ENCODE measurements at places on chromosomes 11 and 22.

DNA sequence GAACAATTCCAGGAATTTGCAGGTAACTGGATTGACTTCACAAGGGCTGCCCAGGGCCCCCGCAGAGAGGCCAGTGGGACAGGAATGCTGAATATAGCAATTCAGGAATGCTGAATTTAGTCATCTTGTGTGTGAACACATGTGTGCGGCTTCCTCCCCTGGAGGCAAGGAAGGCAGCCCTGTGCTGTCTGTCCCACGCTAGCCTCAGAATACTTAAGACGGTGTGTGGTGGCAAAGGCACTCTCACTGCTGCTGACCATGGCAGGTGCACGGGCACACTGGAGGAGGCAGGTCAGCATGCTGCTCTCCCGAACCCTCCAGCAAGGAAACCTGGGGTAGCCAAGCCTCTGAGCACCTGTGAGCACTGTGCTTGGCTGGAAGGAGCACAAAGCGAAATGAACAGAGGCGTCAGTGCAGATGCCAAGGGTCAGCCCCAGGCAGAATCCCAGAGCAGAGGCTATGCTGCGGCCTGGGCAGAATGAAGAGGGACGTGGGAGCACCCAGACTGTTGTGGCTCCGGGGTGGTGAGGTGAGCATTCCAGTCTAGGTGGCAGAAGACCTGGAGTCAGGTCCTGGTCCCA, 2.7 kb downstream of the GNAZ start:
- no peak for DNase-seq

GRCh38 chr22:24233235-24233634, 11.6 kb downstream of the GGT5 start:
- DNase-seq = no peak

DNA sequence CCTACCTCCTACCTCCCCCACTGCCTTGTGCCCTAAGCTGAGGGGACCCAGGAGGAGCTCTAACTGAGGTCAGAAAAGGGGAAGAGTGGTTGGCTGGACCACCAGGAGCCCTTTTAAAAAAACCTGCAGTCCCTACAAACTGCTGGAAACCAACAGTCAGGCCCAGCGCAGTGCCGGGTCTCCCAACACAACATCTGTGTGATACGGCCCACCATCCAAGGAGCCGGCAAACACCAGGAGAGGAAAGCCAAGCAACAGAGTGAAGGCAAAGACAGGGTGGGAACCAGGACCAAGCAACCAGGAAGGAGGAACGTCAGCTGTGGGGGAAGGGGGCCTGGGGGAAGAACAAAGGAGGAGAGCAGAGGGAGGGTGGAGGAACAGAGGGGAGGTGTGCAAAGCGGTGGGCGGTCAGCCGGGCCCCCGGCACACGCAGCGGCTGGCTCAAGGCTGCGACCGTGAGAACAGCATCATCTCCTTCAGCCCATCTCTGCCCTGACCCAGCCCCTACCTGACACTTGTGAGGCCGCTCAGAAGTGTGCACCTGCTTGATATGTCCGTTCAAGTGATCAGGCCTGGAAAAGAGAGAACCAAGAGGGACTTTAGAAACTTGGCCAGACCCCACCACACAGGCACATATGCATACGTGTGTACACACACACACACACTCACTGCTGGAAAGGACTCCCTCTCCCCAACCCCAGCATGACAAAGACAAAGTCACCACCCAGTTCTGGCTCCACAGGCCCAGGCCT, 3.6 kb downstream of the PATZ1 start:
- DNase-seq = no peak

DNA sequence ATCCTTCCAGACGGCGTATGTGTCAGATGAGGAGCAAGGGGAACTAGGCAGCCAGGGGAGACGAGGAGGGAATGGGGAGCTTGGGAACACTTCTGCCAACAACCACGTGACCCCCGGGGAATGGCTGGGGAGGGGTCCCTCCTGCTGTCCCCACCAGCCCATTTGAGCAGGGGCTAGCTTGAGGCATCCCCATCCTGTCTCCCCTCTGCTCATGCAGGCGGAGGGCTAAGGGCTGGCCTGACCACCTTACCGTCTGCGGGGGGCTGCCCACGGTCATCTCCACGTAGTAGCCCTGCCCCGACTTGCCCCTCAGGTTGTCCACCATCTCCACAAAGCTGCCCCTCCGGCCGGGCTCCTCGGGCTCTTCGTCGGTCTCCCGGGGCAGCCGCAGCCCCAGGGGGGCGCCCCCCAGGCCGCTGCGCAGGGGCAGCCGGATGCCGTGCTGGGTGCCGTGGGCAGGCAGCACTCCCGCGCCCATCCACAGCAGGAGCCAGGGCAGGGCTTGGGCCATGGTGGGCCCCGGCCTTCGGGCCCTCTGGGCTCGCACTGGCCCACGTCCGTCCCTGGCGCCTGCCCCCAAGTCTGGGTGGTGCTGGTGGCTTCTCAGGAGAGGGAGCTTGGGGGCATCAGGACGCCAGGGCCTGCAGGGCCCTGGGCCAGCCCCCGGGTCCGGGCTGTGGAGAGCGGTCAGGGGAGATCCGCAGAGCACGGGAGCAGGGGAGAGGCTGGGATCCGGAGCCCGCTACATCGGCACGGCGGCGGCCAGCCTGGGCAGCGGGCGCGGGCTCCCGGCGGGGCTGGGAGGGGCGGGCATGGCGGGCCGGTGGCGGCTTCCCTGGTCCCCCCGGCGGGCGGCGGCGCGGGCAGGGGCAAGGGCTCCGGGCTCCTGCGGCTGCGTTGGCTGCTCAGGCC, 515 bp downstream of the BACE1 start:
- no peak for DNase-seq

DNA sequence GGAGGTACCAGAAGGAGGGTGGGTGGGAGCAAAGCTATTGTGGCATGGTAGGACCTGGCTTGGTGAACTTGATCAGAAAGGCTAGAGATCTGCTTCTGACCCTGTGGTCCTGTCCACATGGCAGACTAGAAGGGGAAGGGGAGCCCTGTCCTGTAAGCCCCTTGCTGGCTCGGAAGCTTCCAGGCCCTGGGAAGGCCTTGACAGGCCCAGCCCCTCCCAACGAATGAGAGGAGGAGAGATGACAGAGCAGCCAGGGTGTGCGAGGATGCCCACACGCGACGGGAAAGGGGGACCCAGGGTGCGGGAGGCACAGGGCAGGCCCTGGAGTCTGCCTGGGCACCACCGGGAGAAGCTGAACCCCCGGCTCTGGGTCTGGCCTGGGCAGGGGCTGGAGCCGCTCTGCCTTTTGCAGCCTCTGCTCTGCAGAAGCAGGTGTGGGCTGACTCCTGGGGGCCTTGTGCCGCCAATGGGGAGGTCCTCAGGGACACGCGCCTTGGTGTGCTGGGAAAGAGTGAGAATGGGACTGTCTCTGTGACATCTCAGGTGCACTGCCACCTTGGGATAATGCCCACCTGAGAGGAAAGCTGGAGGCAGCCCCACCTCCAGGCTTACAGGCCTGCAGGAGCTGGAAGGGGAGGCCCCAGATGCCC, 1447.5 kb downstream of the BRD1 start:
- DNase-seq = no peak

GRCh38 chr11:115778928-115779650, 274.9 kb upstream of the CADM1 start:
- DNase-seq = no peak

DNA sequence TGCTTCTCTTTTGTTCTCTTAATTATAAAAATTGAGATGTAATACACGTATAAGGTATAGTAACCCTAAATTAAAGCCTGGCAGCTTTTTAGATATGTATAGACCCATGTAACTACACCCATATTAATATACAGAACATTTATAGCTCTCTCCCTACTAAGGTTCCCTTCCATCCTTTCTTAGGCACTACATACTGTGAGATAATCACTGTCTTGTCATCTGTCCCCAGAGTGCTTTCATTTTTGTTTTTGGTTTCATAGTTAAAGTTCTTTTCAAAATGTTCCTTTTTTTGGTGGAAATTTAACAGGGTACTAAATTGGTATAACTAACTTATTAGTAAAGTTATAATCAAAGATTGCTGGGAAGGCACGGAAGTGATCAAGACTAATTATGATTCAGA, 49.2 kb downstream of the MTMR3 start:
- no peak for DNase-seq

GRCh38 chr11:133381761-133382130, 150.6 kb downstream of the OPCML start:
- no peak for DNase-seq

- no peak for DNase-seq
Observed at GRCh38 chr11:134557571-134558257, 145.7 kb upstream of the B3GAT1 start.

DNA sequence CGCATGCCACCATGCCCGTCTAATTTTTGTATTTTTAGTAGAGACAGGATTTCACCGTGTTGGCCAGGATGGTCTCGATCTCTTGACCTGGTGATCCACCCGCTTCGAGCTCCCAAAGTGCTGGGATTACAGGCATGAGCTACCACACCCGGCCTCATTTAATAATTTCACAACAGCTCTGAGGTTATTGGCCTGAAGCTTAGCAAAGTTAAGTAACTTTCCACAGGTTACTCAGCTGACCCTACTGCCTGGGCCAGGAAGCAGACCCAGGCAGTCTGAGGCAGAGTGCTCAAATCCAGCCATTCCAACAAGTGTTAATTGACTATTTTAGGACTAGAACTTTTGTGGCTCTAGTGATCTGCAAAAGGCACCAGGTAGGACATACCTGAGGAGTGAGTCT, 52.2 kb upstream of the L3MBTL2 start:
- no peak for DNase-seq

DNA sequence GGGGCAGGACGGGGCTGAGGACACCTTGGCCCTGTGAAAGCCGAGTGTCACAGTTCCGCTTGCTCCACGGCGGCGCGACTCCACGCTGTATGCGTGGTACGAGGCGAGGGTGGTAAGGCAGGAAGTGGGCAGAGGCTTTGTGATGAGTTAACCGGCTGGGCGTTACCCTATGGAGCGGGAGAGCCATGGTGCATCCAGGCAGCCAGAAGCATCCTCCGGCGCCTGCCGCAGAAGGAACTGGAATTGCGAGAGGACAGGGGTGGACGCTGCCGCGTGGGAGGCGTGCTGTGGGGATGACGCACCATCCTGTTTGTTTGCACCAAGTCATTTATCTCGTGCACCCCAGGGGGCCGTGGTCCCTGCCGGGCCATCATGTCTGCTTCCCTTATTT, 643.9 kb downstream of the BRD1 start:
- DNase-seq = no peak

- no peak for DNase-seq
Observed at GRCh38 chr22:25666308-25666707, 75.7 kb upstream of the MYO18B start.

DNA sequence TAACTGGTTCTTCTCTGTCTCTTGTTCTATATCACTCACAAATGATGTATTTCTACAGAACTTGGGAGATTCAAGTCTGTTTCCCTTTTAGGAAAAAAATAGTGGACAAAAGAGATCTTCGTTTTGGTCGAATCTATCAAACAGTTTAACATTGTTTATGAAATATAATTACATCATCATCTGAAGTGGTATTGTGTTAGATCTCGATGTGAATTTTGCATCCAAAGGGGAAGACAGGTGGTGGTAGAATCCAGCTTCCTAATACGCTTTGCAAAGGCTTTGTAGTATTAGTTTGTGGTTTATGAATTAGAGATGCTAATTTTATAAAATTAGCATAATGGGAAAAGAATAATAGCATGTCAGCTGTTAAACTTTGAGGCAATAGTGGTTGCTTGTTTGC, 3.4 kb downstream of the SIK2 start:
- no peak for DNase-seq

DNA sequence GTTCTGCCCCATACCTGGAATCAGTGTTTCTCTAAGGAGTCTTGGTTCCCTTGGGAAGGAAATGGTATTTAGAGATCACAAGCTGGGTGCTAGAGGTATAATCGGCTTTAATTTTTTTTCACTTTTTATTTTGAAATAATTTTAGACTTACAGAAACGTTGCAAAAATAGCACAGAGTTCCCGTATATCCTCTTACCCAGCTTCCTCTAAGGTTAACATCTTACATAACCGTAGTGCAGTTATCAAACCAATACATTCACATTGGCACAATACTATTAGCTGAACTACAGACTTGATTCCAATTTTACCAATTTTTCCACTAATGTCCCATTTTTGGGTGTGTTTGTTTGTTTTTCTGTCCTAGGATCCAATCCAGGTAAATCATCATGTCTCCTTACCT, 63.8 kb downstream of the RBX1 start:
- DNase-seq = no peak

- no peak for DNase-seq
Observed at GRCh38 chr22:23193196-23193827, 13.0 kb downstream of the BCR start.

DNA sequence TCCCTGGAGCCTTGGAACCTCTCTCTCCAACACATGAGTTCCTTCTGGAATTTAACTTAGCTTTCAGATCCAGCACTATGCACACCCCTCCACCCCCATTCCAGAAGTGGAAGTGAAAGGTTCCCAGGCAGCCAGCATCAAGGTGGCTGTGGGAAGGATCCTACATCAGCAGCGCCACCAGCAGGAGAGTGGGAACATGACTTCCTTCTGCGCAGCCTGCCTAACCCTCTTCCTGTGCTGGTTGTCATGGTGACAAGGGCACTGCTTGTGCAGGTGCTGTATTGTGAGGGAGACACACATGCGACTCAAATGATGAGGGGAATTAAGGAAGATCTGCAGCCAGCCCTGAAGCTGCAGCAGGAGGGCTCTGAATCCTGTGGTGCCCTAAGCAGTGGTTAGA, 904.5 kb upstream of the API5 start:
- DNase-seq = no peak

GRCh38 chr11:117521974-117522373, 194.3 kb downstream of the CEP164 start:
- DNase-seq = no peak

- DNase-seq = no peak
Observed at GRCh38 chr22:21807544-21808529, 59.6 kb downstream of the MAPK1 start.

DNA sequence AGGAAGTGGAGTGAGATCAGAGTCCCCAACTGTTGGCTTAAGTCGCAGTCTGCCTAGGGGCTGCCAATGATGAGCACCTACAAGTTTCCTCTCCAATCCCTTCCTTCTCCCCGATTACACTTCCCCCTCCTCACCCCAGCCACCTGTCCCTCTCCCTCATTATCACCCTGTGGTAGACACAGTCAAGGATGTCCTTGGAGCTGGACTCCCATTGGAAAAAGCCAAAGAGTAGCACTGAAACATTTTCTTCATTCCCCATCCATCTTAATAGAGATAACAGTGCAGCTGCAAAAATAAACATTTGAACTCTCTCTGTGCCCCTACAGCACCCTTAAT, 146.2 kb downstream of the DBX1 start:
- no peak for DNase-seq

DNA sequence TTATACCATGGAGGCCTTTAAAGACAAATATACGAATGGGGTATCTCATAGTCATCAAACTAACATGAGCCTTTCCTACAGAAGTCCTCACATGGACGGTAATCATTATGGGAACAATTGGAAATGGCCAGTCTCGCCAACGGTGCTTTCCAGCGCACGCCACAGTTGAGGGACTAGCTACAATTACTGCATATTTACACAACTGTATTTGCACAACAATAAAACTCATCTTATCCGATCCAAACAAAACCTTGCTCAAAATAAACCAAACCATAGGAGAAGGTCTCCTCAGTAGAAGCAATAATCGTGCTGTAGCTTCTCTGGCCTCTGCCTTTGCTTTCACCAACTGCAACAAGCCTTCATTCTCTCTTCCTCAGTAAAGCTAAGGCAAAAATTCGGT, 5.9 kb downstream of the CADM1 start:
- no peak for DNase-seq

- DNase-seq = no peak
Observed at GRCh38 chr11:78349624-78350023, 68.0 kb downstream of the GAB2 start.

GRCh38 chr11:118366287-118366686, 6.9 kb downstream of the UBE4A start:
- DNase-seq = no peak

GRCh38 chr11:36619502-36619901, 21.5 kb upstream of the RAG2 start:
- no peak for DNase-seq
